NCI-H2081 treated with DMSO at 0.1 percent for 48 hours (cell line): ENCODE measurements at places on chromosomes 13 and 19.

DNA sequence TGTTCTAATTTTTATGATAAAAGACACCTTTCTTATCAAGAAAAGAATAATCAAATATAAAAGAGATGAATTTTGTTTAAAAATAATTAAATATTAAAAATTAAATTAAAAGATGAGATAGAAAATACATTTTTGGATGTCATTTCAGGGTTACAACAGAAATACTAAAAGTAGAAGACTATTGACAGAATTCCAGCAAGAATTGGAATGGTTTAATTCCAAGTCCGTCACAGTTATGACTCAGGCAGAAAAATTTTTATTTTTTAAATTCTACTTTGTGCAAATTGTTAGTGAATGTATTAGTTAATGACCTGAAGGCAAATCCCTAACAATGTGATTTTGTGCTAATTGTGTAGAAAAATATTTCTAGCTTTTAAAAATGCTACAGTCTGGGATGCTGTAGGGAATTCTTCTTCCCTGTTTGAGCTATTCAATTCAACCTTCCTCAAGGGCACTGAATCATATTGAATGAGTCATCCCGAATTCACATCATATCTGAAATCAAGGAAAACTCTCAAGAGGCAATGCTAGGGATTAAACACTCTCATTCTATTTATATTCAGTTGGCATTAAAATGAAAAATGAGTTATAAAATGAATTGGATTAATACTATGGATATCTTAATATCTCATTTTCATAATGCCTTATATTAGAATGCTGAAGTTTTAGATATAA is 633.5 kb upstream of the ATXN8OS start:
- DNase-seq, result no peak

DNA sequence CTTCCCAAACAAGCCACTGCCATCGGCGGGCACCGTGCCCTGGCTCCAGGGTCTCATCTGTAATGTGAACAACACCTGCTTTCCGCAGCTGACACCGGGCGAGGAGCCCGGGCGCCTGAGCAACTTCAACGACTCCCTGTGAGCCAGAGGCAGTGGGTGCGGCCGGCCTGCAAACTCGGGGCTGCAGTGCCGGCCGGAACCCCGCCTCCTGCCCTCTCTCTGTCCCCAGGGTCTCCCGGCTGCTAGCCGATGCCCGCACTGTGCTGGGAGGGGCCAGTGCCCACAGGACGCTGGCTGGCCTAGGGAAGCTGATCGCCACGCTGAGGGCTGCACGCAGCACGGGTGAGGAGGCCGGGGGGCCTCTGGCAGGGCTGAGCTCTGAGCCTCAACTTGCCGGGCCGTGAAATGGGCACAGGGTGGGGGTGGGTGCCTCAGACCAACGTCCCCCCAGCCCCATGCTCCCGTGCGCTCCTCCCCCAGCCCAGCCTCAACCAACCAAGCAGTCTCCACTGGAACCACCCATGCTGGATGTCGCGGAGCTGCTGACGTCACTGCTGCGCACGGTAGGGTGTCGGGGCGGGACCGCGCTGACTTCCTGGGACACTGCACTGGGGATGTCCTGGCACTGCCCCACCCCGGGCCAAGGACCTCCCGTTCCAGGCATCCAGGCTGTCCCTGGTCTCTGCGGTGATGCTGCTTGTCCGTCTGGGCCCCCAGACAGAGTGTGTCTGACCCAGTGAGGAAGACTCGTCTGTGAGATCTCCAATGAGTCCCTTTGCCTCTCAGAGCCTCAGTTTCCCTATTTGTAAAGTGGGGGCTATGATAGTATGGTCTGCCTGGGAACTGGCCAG is 2.2 kb downstream of the ABCA7 start:
- no peak for DNase-seq

DNA sequence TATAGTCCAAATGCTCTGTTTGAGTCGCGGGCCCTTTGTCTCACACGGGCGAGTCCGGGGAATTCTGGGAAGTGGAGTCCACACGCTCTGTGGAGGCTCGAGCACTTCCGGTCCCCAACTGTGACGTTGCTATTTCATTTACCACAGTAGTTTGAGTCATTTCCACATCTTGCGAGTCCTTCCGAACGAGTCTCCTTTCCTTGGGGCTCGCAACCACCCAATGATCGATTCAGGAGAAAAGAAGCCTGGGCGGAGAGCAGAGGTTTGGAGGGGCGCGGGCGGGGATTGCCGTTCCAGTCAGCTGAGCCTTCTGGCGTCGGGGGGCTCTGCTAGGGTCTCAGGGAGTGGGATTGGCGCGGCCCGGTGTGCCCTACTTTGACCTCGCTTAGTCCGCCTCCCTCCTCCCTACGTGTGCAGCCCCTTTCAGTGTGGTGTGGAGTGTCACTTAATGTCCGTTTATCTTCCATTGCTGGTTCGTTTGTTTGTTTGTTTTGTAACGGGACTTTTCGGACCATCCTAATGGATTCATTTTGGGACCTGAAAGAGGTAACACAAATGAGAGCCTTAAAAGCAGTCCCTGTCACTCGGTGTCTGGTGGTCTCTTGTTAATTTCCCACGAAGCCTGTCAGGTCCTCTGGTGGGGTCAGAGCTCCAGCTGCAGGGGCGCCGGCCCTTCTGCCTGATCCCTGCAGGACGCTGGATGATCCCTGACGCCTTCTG is at the start of gene ZNF222:
TSS of gene ZNF222 (plus strand) at position 163 of the 720 bp plus-strand sequence. CDS start at position 221, 58 bp downstream.
- no peak for DNase-seq

GRCh38 chr13:110037925-110038573 is 251.7 kb upstream of the IRS2 start:
- no peak for DNase-seq

GRCh38 chr19:14409146-14410023 is 9.8 kb downstream of the DDX39A start:
- DNase-seq, result no peak

DNA sequence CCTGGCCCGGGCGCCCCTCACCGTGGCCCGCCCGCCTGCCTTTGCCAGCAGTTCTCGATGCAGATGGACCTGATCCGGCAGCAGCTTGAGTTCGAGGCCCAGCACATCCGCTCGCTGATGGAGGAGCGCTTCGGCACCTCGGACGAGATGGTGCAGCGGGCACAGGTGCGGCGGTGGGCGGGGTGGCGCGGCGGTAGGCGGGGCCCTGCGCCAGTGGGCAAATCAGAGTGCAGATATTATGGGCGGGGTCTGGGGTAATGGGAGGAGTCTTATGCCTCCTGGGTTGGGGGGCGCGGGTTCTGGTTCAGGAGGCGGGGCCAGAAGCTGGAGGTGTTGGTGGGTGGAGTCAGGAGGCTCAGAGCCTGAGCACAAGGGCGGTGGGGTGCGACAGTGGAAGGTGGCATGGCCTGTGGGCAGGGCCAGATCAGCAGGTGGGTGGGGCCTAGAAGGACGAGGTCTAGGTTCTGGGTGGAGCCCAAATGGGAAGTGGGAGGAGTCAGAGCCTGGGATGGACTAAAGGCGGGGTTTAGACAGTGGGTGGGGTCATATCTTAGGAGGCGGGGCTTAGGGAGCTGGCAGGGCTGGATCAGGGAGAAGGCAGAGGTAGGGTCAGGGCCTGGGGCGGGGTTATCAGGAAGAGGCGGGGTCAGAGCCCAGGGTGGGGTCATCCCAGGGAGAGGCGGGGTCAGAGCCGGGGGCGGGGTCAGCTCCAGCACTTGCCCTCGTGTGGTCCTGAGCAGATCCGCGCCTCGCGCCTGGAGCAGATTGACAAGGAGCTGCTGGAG is 5.6 kb downstream of the APC2 start:
- no peak for DNase-seq

DNA sequence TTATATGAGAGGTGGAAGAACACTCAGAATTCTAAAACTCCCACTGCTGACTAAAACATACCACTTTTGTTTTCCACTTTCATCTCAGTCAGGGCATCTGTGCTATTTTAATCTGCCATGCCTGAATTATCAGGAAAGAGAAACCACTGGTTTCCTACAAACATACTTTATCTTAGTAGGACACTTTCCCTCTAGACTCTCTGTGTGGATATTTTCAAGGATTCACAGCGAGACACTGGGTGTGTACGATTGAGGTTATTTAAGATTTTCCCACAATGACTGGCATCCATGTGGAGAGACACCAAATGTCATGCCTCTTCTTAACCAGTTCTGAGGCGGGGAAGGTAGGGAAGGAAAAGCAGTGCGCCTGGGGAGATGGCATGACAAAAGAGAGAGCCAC is 212.2 kb downstream of the ENOX1 start:
- DNase-seq, result no peak

DNA sequence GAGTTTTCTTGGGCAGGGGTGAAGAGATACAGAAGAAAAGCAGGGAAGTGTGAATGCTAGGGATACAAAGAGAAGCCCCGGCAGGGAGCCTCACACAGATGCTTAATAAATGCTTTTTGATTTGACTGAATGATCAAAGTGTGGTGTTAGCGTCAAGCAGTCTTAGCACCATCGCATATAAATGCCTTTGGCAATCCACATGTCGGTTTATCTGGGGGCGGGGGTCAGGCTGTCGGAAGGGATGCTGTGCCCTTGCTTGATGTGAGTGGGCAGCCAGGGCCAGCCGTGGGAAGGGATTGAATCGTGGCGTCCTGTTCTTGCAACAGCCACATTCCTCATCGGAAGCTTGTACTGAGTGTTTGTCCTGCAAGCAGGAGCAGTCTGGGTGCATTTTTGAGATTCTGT is 173.1 kb downstream of the LACC1 start:
- no peak for DNase-seq

GRCh38 chr19:12000152-12000981 is 35.1 kb downstream of the ZNF433 start:
- DNase-seq, result no peak

GRCh38 chr19:48676887-48677286 is 4.1 kb upstream of the NTN5 start:
- DNase-seq, result no peak

DNA sequence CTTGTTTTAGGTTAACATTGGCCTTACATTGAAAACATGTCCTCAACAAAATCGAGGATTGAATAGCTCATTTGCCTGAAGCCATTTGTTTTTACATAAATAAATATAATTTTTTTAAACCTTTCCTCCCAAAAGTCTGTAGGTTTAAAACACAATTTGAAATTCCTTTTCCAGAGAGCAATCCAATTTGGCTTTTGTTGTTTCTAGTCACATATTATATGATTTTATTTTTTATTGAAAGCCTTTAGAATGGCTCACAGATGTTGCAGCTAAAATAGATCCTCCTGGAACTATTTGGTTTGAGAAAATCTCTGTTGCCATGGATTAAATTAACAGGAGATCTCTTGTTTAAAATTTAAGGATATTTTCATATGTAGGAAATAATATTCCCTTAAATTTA is 512.6 kb downstream of the KLF5 start:
- no peak for DNase-seq

GRCh38 chr19:5863030-5863665 is 7.2 kb downstream of the FUT5 start:
- no peak for DNase-seq

DNA sequence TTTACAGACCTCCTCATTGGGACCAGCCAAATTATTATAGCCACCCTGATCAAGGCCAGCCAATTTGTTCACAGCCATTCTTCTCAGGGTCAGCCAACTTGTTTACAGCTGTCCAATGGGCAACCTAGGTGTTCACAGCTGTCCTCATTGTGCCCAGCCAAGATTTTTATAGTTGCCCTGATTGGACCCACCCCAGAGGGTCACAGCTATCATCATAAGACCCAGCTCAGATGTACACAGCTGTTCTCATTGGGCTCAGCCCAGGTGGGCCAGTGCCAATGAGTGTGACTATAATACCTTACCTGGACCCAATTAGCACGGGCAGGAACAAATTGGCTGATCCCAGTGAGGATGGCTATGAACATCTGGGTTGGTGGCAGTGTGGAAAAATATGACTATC is 1151.8 kb downstream of the UQCRFS1 start:
- no peak for DNase-seq

- DNase-seq, result no peak
Observed at GRCh38 chr13:45860240-45860639, 8.7 kb upstream of the SIAH3 start.

DNA sequence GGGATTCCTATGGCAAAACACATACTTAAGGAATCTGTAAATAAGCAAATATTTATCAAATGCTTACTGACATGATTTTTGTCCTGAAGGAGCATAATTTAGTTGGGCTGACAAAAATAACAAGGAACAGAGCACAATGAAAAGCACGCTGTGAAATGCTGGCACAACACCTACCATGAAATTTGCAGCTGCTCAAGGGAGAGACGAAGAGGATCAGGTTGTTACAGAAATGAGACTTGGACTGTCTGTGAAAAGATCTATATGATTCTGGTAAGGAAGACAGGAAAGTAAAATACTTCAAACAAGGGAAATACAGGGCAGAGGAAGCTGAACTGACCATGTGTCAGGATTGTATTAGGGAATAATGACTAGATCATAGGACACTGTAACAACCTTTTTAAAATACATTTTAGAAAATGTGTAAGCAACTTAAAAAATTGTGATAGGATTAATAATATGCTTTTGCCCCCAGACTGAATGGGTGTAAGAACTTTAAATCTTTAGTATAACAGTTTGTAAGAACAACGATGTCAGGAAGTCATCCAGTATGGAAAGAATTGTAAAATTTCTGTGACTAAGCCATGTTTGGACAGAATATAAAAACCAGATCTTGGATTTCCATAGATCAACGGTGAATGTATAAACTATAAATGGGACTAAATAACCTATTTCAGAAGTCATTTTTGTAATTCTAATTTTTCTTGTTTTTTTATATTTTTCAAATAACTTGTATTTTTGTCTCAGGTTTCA is 1556.0 kb downstream of the EFNB2 start:
- DNase-seq, result no peak

- DNase-seq, result no peak
Observed at GRCh38 chr13:27177852-27178251, 6.2 kb upstream of the USP12 start.

- no peak for DNase-seq
Observed at GRCh38 chr13:51644654-51645053, 60.4 kb downstream of the WDFY2 start.

GRCh38 chr13:103540382-103540765 is 474.2 kb upstream of the SLC10A2 start:
- no peak for DNase-seq

DNA sequence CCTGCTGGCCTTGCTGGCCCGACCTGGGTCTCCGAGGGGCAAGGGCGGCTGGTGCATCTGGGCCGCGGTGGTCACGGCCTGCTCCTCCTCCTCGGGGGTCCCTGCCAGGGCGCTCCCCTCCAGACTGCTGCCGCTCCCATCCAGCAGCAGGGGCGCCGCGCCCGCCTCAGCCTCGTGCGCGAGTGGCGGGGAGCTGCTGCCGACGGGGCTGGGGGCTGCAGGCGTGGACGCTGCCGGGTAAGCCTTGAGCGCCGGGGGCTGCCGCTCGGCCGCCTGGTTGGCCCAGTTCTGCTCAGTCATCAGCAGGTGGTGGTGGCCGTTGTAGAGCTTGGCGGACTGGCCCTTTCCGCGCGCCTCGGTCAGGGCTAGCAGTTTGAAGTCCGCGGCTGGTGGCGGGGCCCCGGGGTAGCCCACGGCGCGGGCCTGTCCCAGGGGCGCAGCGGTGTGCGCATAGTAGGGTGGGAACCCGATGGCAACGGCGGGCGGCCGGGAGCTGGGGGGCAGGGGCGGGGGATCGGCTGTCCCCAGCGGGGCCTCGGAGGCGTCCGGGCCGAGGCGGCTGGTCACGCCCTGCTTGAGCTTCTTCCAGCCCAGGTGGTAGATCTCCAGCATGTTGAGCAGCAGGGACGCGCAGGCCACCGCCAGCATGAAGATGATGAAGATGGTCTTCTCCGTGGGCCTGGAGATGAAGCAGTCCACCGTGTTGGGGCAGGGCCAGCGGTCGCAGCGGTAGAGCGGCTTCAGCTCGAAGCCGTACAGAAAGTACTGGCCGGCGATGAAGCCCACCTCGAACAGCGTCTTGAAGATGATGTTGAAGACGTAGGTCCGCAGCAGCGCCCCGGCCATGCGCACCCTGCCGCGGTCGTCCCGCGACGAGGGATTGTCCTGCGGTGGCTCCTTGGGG is 18.6 kb downstream of the GJA3 start:
- DNase-seq, result no peak
